ENCODE measurements at places on chromosomes 12 and 14.
A peak's percentile ranks its signal among the peaks of the same experiment; 100 is the strongest.

- DNase-seq, result no peak
Observed at GRCh38 chr12:90428881-90429280, 526.1 kb downstream of the CCER1 start.

GRCh38 chr12:131799828-131800593, 28.2 kb upstream of the MMP17 start:
- no peak for DNase-seq

- no peak for DNase-seq
Observed at GRCh38 chr14:99413911-99414310, 66.7 kb downstream of the SETD3 start.

DNA sequence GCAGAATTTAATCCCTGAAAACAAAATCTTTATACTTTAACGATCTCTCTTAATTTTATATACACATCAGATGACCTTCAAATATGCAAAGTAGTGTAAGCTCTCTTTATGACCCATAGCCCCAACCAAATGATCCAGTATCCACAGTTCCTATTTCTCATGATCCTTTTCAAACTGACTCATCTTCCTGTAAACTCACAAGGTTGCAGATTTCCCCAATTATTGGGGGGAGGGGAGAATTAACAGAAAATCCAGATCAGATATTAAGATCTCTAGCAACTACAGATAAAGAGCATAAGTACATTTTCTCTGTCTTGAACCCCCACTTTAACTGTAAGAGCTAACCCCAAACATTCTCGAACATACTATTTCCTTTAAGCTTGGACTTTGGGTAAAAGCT, 12.5 kb downstream of the GNS start:
- peak; percentile 90 for DNase-seq

- DNase-seq, result no peak
Observed at GRCh38 chr14:103311171-103311997, 22.7 kb upstream of the EIF5 start.

DNA sequence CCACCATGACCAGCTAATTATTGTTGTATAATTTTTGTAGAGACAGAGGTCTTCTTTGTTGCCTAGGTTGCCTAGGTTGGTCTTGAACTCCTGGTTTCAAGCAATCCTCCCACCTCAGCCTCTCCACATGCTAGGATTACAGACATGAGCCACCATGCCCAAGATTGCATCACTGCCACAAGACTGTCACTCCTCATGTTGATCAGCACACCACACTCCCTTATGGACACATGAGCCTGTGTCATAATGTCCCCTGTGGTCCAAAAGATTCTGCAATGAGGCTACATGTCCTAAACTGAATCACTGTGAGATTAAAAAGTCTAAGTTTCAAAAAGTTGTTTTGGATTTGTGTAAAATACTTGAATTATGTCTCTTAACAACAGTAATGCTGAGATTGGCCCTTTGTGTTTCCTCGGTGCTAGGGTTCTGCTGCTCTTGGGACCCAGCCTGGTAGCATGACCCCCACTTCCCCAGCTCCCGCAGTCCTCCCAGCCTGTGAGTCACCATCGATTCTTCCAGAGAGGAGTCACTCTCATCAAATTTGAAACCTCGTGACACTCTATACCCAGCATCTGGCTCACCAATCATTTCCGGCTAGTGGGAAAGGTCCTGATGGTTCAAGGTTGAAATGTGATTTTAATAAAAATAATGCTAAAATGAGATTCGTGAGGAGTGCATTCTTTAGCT, 890.9 kb downstream of the VRK1 start:
- no peak for DNase-seq

DNA sequence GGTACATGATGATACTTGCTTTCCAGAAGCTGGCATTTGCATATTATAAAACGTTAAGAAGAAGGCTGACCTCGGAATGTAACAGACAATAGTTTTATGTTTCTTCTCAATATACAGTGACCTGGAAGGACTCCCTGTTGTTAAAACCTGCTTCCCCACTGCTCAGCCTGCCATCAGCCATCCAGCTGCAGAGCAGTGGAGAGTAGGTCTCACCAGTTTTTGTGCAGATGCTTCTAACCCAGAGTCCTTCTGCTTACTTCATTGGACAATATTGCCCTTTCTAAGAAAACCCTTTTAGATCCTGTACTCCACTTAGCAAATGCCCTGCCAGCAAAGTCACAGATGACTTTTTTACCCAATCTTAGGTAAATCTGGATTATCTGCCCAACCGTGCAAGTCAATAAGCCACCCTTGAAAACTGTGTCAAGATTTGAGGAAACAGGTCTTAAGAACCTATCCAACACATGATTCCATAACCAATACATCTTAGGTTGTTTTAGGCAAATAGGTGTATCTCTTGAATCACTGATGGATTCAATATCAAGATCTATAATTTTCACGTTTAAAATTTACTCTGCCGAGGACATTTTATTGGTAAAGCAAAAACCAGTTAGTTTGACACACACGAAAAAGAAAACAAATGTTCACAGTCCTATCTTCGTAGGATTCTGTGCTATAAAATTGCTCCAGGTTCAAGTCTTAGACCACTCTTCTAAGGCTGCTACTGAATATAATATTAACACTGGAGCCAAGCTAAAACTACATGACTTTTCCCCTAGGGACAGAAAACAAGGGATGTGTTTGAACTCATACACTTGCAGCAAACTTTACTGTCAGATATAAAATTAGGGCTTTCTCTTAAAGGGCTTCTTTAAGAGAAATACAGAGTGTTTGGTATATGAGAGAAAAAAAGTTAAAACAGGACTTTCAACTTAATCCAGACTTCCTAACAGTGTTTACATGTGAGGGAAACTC, 5.7 kb downstream of the PHLDA1 start:
- DNase-seq, result no peak

DNA sequence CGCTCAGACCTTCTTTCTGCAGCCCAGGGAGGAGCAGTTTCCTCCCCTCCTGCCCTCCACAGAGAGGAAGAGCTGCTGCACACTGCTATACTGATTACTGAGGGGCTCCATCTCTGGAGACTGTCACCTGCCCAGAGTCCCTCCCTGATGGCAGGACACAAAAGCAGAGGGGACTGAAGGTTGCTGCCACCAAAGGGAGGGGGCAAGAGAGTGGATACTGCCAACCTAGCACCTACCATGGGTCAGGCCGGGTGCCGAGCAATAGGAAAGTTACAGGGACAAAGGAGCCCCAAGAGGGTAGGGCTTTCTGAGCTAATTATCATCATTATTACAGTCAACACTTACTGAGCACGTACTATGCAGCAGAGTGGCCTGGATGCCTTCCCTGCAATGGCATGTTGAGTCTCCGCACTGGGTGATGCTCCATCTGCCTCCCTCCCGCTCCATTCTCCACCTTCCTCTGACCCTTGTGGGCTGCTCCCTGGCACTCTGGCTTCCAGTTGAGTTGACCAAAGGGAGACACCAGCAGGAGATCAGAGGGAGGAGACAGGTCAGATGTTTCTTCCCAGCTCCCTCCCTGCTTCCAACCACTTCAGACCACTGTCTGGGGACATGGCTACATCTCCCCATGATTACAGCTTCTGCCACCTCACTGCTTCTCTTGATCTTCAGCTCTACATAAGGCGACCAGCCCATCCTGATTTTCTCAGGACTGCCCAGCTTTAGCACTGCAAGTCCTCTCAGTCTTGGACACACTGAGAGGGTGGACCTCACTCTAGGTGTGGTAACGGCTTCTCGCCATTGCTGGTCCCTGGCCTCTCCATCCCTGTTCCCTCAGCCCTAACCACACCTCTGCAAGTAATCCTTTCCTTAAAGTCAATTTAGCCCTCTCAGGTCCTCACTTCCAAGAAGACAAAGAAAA, 2.6 kb upstream of the KRT79 start:
- DNase-seq, result no peak

DNA sequence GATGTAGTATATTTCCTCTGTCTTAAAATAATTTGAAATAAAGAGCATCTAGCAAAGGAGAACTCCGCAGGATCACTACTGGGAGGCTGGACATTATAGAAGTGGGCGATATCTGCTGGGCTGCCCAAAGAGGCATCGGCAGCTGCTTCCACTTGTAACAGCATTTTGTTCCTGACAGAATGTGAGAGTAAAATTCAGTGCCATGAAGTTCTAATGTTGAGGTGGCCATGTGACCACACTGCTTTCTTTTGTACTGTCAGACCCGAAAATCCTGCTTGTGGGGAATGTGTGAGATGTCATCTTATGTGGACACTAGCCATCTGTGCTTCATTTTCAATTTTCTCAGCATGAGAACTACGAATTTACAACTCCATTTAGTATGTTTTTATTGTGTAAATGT, 151.9 kb downstream of the ACSS3 start:
- no peak for DNase-seq

DNA sequence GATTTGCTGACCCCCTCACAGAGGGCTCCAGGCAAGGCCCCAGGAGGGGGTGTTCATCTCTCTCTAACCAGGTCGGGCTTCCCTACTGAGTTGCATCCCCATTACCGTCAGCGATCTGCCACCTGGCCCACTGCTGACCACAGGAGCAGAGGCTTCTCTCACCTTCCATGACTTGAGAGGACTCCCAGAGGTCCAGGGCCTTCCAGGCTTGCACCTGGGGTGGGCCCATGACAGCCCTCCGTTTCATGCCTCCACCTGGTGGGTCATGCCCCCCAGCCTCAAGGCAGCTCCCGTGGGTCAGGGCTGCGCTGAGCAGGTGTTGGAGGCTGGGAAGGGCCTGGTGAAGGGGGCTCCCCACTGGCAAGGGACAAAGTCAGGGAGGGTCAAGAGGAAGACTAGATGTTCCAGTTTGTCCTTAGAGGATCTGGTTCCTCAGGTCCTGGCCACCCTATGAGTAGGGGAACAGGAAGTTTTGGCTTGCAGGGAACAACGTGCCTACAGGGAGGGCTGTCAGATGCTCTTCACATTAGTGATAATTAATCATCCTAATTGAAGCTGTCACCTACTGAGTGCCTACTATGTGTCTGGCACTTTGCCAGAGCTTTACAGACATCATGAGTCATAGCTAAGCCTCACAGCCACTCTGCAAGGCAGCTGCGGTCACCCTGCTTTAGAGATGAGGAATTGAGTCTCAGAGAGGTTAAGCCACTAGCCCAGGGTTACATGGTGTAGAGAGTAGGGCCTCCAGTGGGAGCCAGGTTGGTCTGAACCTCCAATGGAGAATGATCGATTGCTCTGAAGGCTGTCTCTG, 13.8 kb downstream of the NFKBIA start:
- DNase-seq, result peak; percentile 66

- DNase-seq, result no peak
Observed at GRCh38 chr14:63174760-63175191, 29.5 kb upstream of the RHOJ start.

DNA sequence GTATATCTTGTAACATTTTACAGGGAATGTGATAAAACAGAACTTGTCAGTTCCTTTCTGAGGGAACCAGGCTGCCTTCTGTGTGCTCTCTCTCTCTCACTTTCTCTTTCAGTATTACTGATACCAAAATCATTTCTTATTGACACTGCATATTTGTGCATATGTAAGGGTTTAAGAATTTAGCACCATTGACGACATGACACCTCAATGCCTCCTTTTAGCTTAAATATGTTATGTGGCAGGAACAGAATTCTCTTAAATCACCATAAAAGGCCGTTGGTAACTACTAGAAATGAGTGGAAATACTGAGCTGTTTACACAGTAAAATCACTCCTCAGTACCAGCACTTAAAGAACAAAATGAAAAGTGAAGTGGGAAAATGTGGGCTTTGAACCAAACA, 457.7 kb upstream of the SYT1 start:
- no peak for DNase-seq

GRCh38 chr12:71060426-71060825, 97.4 kb downstream of the TSPAN8 start:
- DNase-seq, result no peak

- DNase-seq, result no peak
Observed at GRCh38 chr14:59424341-59425071, 40.7 kb downstream of the GPR135 start.

- DNase-seq, result no peak
Observed at GRCh38 chr12:18470251-18470650, 208.9 kb downstream of the PIK3C2G start.

- DNase-seq, result no peak
Observed at GRCh38 chr12:16766736-16767135, 160.8 kb upstream of the LMO3 start.

DNA sequence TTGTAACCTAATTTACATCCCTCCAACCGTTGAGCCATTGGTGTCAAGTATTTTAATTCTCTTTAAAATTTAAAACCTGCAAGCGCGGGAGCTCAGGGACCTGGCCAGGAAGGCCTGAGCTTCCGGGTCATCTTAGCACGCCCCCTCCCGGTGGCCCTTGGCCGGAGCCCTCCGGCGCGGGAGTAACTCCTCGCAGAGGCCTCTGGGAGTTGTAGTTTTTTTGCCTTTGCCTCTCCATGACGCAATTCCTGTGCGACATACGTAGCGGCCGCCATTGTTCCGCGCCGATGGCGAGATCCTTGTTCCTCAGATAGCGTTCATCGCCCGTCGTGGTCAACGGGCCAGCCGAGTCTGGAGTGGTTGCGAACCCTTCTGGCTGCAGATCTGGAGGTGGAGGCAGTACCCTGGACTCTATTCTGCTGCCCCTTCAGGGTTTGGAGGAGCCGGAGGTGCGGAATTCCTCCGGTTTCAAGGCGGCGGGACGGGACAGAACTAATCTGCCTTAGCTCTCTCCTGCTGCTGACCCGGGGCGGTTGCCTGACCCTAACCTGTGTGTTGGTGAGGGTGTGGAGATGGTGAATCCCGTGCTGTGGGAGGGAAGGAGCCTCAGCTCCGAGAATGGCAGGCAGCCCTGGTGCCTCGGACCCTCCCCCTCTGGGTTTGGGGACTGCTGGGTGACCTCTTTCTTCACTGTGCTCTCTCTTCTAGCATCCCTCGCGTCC, at the start of gene ZNF268:
Gene ZNF268 (plus strand): TSS at position 258 of the 722 bp plus-strand sequence. CDS start 503 bp downstream, outside the sequence.
- peak; percentile 99 for DNase-seq

GRCh38 chr14:38279572-38279971, 23.7 kb upstream of the CLEC14A start:
- DNase-seq, result no peak

- DNase-seq, result peak; percentile 47
Observed at GRCh38 chr12:67482751-67483661, 165.5 kb upstream of the DYRK2 start.

- no peak for DNase-seq
Observed at GRCh38 chr12:67999244-67999643, 10.0 kb downstream of the IFNG-AS1 start.

GRCh38 chr12:106918746-106919145, 37.0 kb upstream of the TMEM263 start:
- no peak for DNase-seq

DNA sequence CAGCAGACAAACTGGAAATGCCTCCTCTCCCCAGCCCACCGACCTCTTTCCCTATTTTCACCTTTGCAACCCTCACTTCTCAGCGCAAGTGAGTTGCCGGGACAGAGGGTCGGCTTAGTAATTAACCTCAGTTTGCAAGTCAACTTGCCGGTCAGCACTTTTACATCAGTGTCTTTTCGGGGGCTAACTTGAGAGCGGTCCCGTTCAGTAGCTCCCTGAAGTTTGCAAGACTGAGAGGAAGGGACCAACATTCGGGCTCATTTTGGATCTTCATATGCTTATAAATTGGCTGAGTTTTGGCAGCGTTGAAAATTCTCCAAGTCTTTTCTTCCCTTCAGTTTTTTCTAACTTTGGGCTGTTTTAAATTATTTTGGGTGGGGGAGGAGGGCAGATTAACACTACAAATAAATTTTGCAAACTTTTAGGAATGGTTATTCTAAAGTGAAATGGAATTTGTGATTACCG, 846 bp downstream of the BRMS1L start:
- no peak for DNase-seq
